T47D (cell line): ENCODE measurements at places on chromosomes 2 and 18.

- DNase-seq, result no peak
Measured at GRCh38 chr2:36409935-36410334, 54.4 kb downstream of the CRIM1 start.

GRCh38 chr2:1557467-1557820, 144.2 kb downstream of the TPO start:
- no peak for DNase-seq

DNA sequence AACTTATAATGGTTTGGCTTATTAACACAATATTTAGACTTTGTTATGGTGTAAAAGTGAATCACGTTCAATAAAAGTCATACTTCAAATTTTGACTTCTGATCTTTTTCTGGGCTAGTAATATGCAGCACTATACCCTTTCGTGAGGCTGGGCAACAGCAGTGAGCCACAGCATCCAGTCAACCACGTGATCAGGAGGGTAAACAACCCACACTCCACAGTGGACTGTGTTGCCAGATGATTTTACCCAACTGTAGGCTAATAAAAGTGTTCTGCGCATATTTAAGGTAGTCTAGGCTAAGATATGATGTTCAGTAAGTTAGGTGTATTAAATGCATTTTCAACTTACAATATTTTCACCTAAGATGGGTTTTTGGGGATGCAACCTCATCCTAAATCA, 148.6 kb downstream of the ZNF385B start:
- no peak for DNase-seq

- DNase-seq, result no peak
Measured at GRCh38 chr2:62254424-62255266, 58.7 kb downstream of the B3GNT2 start.

- no peak for DNase-seq
Measured at GRCh38 chr2:219661955-219662395, 34.5 kb downstream of the SLC4A3 start.

- DNase-seq, result no peak
Measured at GRCh38 chr2:100446696-100447095, 23.6 kb upstream of the NMS start.

GRCh38 chr2:202099515-202099914, 26.5 kb downstream of the KIAA2012 start:
- DNase-seq, result no peak

GRCh38 chr2:42329736-42330135, 31.3 kb downstream of the COX7A2L start:
- DNase-seq, result no peak

DNA sequence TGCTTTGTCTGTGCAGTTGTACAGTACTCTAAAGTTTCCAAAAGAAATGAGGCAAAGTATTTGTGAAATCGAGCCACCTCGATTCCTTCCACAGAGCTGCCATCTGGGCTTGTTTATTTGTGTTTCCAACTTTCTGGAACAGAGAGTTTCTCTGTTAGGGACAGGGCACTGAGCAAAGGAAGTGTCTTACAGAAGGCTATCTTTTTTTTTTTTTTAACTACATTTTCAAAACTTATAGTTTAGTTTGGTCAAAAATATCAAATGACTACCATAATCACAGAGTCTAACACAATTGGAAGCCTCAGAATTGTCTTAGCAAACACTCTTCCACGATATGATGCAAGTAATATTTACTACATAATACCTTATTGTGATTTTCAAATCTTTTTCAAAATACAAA, 796 bp downstream of the RFTN2 start:
- no peak for DNase-seq

DNA sequence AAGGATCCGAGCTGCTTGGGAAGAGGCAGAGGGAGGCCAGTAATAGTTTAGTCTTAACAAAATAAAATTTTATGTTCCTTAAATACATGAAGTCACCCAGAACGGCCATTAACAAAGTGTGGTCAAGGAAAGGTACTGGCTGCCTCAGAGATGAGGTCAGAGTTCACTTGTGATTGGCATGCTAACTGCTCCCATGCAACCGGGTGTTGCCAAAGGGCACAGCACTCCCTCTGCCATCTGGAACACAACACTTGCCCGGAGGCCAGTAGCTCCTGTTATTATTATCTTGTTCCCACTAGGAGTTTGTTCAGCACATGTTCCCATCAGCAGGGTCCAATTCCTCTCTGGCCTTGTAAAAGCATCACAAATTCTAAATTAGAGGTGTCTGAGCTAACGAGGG, 207.0 kb downstream of the CYP26B1 start:
- no peak for DNase-seq

GRCh38 chr2:238320648-238321281, 447 bp downstream of the TRAF3IP1 start:
- peak; percentile 7 for DNase-seq

DNA sequence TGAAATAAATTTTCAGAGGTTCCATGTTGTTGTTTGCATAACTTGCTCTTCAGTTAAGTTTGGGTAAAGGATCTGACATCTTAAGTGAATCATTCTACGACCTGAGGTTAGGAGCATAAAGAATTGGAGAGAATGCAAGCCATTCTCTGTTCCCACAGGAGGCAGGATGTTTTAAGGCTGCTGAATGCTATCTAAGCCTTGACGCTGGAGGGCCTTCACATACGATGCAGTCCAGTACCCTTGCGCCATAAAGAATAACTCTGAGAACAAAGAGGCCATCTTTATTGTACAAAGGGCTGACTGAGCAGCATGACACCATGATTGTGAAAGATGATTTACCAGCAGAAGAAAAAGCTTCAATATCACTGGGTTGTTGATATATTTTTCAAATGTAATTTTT, 198.4 kb downstream of the NYAP2 start:
- no peak for DNase-seq

DNA sequence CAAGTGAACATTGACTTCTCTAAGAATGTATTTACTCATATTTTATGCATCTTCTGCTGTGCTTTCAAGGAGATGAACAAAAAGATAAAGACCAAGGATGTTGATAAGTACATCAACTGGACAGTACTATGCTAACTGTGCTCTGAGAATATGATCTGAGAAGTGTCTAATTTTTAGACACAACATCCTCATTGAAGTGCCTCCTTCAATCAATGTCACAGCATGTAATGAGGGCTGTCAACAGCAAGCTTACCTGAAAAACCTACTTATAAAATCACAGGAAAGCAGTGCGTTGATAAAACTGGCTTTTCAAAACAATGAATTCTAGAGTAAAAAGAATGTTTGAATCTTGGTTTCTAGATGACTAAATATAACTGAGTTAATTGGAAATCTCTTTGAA, 452.9 kb upstream of the DSEL start:
- no peak for DNase-seq

- DNase-seq, result no peak
Measured at GRCh38 chr2:109399066-109399465, 214.7 kb downstream of the SEPTIN10 start.

DNA sequence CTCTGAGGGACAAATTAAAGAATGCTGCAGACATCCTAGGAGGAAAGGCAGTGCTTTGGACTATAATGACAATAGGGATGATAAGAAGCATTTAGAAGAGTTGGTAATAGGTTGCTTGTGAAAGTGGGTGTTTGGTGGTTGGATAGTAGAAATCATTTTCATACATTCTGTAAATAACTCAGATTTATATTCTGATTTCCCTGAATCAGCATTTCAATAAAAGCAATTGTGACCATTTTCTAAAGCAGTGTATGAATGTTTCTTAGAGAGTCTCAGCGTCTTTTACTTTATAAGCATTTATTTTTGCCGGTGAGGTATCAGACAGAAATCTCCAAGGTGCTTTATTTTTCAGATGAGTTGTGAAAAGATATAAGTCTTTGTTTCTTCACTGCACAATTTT, 1099.0 kb upstream of the LRRTM1 start:
- DNase-seq, result no peak
